Psoas muscle (tissue), 8 donors: ENCODE measurements at places on chromosomes 5 and 9. TPM values are rescaled to one million over a fixed set of nuclear protein-coding genes. Genes with fewer than 3 reads are reported as not detected.

The FCN1 gene
- total RNA-seq, result 0.82 TPM

The PROB1 gene
- total RNA-seq, result 86.7 TPM

- no peak for DNase-seq
Measured at GRCh38 chr9:21082671-21083070, 4.9 kb upstream of the IFNB1 start.

DNA sequence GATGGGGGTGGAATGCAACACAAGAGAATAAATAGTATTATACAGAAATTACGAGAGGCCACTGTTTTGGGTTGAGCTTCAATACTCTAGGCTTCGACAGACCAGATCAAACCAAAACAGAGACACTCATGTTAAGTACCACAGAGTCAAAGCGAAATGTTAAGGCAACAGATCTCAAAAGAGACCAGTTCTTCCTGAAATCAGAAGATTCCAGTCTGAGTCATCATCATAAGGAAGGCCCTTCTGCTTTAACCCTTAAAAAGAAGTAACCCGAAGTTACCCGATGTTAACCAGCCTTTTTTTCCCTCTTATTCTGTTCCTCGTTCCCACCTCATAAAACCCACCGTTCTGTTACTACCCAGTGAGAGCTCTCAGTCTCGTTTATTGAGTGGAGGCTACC is 75.9 kb downstream of the SFXN1 start:
- no peak for DNase-seq

- DNase-seq, result no peak
Measured at GRCh38 chr5:146549615-146550014, 33.6 kb upstream of the GPR151 start.

The GPR151 gene
- not detected for total RNA-seq

The RGS7BP gene
- 0.37 TPM for total RNA-seq

- no peak for DNase-seq
Measured at GRCh38 chr5:116517488-116517887, 57.1 kb downstream of the SEMA6A start.

DNA sequence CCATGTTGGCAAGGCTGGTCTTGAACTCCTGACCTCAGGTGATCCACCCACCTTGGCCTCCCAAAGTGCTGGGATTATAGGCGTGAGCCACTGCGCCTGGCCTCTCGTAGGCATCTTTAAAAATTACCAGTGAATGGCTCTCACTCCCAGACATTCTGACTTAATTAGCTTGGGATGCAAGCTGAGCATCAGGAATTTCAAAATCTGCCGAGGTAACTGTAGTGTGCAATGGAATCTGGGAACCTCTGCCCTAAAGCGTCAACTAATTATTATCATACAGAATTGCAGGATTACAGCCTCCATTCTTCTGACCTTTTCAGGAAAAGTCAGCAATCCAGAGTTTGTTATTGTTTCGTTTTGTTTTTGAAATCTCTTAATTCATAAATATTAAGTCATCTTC is 213.4 kb upstream of the DMAC1 start:
- DNase-seq, result no peak

DNA sequence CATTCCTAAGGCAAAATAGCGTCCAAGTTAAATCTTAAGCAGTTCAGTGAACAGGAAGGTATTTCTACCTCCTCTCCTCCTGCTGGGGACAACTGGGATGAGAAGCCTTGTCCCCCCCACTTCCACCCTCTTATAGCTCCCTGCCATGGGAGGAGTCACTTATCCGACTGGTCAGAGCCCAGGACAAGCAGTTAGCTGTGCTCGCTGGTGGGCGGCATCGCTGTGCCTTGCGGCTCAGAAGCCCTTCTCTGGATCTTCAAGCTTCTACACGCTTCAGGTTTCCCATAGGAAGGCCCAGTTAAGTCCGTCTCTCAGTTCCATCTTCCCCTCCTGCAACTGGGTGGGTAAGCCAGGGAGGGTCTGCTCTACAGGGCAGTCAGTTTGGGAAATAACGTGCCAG is 77.2 kb downstream of the PAX5 start:
- DNase-seq, result no peak

DNA sequence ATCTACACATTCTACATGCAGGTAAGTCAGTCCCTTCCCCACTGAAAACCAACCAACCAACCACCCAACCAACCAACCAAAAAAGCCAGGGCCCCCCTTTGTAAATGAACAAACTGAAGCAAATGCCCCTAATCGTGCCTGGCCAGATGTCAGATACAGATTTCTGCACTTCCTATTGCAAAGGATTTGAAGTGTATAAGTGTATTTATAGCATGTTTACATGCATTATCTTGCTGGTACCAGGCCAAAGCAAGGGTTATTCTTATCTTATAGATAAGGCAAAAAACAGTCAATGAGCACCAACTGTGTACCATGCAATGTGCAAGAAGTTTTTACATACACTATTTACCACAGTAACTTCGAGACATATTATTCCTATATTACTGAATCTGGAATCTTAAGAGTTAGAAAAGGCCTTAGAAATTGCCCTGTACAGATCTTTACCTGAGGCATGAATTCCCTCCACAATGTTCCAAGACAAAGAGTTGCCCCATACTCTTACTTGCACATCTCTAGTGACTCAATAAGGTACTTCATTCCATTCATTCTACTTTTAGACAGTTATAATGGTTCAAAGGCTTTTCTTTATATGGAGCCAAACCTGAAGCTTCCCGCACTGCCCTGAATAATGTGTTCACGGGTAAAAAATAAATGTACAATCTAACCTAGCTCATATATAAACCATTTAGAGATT is 51.7 kb upstream of the NR5A1 start:
- DNase-seq, result no peak

DNA sequence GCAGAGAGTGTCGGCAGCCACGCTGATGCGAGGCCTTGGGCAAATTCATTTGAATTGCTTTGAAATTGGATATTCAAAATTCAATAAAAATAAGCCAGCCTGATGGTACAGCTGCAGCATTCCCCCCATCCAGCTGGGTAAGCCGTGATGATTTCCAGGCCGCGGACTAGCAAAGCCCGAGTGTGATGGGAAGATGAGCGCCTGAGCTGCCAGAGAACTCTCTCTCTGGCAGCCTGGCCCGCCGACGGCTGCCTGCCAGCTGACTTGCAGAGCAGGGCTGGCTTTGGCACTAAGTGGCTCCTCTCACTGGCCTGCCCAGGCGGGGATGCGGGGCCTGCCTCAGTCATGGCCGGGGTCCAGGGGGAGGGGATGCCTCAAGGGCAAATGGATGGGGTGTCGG is 268.3 kb upstream of the WWC1 start:
- no peak for DNase-seq

The MVB12B gene
- 25.6 TPM for total RNA-seq

DNA sequence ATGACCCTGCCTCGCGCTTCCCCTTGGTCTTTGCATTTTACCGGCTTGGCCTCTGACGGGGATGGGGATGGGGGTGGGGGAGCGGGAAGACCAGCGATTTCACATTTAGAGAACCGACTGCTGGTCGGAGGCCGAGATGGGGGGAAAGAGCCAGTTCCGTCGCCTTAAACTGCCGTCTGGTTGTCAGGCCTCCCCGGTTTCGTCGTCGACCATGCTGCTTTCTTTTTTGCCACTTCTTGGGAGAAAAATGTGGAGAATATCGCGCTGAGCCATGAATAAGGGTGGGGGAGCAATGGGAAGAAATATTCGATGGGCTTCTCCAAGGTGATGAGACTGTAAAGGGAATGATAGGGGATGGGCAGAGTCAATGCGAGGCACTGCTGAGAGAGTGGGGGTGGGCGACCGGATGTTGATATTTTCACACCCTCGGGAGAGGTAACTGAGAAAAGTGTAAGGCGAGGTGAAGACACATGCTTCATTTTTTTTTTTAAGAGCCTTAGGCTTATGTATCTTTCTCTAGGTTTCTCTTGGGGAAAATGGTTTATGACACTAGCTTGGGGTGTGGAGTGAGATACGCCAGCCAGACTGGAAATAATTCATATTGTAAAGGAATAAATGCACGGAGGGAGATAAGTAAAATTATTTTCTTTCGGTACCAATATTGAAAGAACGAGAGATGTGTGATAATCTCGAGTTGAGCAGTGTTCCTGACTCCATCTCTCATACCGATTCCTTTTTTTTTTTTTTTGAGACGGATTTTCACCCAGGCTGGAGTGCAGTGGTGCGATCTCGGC is 1.1 kb downstream of the KIF2A start:
- DNase-seq, result no peak

GRCh38 chr5:42768106-42768504 is 11.5 kb downstream of the CCDC152 start:
- DNase-seq, result no peak

GRCh38 chr9:129440435-129441186 is 180.3 kb downstream of the C9orf50 start:
- DNase-seq, result no peak

GRCh38 chr9:126874546-126875314 is 14.3 kb downstream of the ZBTB34 start:
- no peak for DNase-seq

- no peak for DNase-seq
Measured at GRCh38 chr5:90378752-90379151, 30.8 kb downstream of the CETN3 start.

GRCh38 chr5:91221917-91222316 is 161.2 kb downstream of the ARRDC3 start:
- DNase-seq, result no peak

GRCh38 chr9:14238518-14238917 is 75.4 kb downstream of the NFIB start:
- no peak for DNase-seq

- no peak for DNase-seq
Measured at GRCh38 chr9:123138163-123138562, 104.7 kb downstream of the GPR21 start.

DNA sequence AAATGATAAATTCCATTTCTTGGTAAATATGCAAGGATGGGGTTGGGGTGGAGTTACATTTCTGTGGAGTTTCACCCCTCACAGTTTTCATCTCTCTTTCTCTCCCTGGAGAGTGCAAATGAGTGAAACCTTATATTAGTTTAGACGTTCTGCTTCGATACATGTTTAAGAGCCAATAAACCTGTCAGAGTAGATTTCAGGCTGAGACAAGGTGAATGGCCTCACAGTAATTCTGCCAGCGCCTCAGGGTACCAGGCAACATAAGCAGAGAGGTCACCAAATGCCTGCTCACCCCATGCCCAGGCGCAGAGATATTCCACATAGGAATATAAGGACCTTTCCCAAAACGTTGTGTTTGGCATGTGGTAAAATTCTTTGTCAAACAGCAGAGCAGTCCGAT is 154.9 kb upstream of the VLDLR start:
- DNase-seq, result no peak

DNA sequence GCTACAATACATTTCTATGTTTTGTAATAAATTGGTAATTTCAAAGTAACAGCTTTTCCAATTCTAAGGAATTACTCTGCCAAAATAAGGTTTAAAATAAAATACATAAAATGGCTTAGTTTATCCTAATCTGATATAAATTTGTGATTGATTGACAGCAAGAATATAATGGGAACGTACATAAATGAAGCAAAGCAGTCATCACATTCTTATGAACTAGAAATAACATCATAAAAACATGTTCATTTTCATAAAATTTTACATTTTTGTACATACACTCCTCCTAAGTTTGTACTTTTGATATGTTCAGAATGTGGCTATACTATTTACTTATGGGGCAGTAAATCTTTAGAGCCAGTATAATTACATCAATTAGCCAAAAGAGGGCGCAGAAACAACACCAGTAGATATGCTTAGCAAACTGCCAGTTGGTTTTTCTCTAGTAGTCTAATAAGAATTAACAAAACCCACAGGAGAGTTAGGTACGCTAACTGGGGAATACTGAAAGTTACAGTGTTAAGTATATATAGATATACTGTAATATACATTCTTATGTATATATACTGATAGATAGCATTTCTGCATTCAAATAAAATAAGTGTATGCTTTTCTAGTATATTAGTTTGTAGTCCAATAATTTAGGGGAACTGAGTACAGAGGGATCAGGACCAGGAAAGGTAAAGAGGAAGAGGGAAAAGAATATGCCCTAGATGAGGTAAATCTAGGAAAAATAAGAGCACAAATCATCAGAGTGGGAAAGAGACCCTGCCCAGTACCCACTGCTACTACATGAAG is 76.8 kb downstream of the ZDHHC21 start:
- no peak for DNase-seq

- DNase-seq, result no peak
Measured at GRCh38 chr9:108913391-108913790, 20.5 kb downstream of the ELP1 start.

- DNase-seq, result no peak
Measured at GRCh38 chr5:135254183-135254582, 144.8 kb downstream of the MACROH2A1 start.

GRCh38 chr5:112316006-112316405 is 103.1 kb downstream of the EPB41L4A start:
- no peak for DNase-seq

DNA sequence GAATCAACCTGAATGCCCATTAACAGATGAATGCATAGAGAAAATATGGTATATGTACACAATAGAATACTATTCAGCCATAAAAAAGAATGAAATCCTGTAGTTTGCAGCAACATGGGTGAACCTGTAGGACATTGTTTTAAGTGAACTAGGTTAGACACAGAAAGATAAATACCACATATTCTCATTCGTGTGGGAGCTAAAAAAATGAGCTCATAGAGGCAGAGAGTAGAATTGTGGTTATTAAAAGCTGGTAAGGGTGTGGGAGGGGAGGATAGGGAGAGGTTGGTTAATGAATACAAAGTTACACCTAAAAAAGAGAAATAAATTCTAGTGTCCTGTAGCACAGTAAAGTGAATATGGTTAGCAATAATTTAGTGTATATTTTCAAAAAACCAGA is 23.5 kb downstream of the PTTG1 start:
- DNase-seq, result no peak

DNA sequence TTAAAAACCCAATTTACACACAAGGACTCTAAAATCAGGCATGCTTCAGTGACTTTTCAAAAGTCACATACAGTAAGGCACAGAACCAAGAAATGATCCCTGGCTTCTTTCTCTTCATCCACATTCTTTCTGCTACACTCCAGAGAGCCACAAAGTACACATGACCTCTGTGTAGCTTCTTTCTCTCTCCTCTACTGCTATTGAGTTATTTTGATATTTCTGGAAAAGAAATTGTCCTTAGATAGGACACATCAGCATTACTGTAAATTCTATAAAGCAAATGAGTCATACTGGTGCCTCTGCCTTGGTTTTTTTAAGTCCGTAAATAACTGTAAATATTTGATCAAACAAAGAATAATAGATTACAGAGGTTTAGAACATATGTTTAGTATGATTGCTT is 96.3 kb downstream of the KIAA0825 start:
- no peak for DNase-seq
